ENCODE measurements at places on chromosomes 5 and 9.

- DNase-seq, result no peak
These were observed 524.5 kb downstream of the TMEM38B start for GRCh38 chr9:106218854-106219253.

DNA sequence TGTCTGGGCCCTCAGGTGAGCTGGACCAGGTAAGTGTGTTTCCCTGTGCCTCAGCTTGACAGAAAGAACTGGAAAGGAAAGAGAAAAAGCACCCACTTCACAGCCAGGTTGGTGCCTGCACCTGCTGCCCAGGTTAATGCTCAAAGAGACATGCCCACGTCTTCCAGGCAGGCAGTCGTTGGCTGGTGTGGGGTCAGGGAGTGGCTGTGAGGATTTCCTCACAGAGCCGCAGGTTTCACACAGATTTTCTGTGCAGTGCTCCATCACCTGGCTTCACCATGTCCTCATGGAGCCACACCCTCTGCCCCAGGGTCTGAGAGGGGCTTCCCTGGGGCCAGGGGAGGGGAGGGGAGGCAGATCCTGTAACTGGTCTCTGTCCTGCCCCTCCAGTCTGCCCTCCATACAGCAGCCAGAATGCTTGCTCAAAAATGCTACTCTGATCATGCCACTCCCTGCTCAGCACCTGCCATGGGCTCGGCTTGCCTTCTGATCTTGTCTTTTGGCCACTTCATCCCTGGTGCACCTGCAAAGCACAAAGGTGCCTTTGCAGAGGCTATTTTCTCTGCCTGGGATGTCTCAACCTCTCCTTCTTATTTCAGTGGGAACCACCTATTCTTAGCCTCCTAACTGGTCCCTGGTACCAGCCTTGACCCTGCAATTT lies 82.5 kb upstream of the UBTD2 start:
- DNase-seq, result no peak

- no peak for DNase-seq
These were observed 102.6 kb downstream of the ADAMTS2 start for GRCh38 chr5:179242676-179243075.

DNA sequence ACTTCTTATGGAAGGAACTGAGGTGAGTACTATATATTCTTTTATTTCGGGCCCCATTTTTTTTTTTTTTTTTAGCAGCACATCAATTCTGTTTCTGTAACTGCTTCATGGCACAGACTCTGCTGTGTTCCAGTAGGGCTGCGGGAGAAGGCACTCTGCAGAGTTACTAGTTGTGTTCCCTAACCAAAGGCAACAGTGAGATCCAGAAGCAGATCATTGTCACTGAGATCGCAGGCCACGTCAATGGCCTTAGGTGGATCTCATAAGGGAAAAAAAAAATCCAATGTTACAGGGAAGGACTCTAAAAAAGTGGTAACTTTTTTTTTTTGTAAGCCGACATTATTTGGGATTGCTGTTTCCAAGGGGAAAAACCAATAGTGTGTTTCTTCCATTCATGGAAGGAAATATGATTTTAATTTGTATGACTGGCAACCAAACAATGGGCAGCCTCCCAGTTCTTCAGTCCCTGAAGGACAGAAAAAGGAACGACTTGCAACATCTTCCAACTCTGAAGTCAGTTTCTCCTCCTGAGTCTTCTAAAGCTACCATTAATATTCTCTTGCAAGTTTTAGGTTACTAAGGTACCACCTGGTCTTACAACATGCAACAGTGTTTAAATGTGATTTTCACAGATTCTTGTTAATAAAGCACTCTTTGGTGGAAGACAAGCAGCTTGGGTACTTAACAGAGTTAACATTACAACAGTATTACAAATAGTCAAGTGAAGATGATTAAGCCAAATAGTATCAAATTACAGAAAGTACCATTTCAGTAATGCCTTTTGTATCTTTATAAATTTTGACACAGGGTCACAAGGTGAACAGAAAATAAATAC lies 52.8 kb downstream of the HABP4 start:
- DNase-seq, result no peak

GRCh38 chr5:14851597-14851996 lies 20.0 kb downstream of the ANKH start:
- DNase-seq, result no peak

DNA sequence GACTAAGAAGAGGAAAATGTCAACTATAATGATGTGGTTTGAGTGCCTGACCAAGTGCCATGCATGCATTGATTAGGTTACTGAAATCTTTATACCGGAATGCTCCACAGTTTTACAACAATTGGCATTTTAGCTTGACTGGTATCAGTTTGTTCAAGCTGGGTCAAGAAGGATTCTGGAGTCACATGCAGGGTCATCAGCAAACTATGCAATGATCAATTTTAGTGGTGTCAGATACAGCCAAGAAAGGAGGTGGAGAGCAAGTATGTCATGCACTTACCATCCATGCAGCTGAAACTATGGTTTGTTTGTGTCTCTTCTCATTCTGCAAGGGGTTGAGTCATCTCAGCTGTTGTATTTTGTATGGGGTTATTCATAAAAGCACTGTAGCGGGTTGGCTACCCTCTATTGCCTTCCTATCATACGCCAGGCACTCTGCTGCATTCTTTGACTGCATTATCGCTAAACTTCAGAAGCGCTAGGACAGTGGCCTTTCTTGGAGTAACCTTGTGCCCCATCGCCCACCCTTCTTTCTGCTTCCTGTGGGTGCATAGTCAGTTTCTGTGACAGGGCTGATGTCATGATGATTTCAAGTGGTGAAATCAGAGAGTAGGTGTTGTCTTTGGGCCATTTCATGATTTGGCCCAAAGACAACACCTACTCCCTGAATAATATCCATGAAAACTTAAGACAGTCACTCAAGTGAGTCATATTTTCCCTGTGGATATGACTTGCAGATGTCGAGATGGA lies 145.4 kb downstream of the MTX3 start:
- DNase-seq, result no peak

DNA sequence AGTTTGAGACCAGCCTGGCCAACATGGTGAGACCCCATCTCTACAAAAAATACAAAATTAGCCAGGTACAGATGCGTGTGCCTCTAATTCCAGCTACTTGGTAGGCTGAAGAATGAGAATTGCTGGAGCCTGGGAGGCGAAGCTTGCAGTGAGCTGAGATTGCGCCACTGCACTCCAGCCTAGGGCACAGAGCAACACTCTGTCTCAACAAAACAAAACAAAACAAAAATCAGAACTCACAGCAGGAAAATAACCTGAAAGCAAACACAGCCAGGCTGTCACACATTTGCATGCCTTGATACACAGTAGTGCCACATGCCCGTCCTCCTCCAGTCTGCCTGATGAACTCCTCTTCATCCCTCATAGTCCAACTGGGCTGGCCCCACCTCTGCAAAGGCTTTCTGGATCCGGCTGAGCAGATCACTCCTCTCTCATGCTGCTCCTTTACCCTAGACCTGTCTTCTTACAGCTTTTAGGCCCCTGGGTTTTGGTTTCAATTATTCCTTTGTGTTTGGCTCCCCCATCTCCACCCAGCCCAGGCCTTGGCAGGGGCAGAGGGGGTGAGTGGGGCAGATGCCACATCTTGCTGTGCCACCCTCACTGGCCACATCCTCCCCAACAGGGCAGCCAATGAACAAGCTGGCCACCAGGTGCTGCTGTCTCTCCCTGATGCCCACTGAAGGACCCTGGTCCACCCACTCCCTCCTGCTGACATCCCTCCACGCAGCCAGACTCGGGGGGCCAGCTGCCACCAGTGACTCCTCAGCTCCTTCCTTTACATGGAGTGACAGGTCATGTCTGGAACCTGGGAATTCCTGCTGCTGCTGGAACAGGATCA lies 62.0 kb upstream of the GGTA1 start:
- no peak for DNase-seq

DNA sequence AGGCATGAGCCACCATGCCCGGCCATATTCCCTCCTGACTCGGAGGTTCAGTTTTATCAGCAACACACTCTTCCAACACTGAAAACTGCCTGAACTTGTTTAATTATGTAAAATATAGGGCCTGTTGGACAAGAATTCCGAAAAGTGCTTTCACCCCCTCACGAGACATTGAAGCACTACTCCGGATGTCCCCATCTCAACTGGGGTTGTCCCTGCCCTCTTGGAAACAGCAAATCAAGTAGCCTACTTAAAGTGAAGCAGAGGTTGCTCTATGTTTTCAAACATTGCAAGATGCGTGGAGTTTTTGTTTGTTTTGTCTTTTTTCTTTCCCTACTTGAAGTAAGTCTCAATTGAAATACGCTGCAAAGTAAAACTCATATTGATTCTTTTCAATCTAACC lies 7.6 kb downstream of the PTGER4 start:
- no peak for DNase-seq

Data from mesendoderm (in vitro differentiated cells).